Cardiac fibroblast (primary cell): ENCODE measurements at places on chromosomes 2 and 18.

GRCh38 chr18:23627321-23627720, 35.4 kb downstream of the ANKRD29 start:
- DNase-seq: peak; percentile 77

GRCh38 chr2:201157694-201158093, 25.2 kb upstream of the CASP10 start:
- DNase-seq: peak; percentile 41

GRCh38 chr18:46751882-46752281, 5.0 kb downstream of the ST8SIA5 start:
- DNase-seq: no peak

DNA sequence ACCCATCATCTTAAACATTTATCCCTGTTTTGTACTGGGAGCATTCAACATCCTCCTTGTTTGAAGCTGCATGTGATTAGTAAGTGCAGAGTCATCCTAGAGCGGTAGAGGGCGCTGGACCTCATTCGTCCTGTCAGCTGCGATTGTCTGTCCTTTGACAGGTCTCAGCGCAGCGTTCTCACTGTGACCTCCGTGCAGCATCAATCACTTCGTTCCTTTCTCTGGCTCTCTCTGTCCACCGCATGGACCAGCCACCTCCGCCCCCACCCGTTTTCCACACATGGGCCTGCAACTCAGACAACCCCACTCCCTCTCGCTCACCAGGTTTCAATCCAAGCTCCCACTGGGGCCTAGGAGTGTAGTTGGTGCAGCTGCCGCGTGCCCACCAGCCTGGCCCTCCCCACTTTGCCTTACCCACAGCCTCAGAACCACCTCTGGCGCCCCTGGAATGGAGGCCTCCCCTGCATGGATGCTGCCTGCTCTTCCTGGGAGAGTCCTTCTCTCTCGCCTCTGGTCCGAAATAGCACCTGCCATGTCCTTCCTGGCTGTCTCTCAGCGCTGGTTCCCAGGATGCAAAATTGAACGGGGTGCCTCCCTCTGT, 90.5 kb downstream of the NDUFA10 start:
- DNase-seq: peak; percentile 44

DNA sequence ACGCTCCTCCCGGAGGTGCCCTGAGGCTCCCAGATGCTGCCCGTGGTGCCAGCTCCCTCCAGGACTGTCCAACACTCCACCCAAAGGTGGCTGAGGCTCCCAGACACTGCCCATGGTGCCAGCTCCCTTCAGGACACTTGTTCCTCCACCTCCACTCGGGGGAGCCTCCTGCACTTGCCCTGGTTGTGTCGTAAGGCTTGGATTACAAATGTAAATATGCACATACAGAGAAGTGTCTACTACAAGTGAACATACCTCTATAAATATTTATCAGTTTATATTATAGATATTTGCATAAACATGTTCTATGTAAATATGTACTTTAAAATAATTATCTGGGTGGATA, 143.3 kb downstream of the PXDN start:
- no peak for DNase-seq

GRCh38 chr2:228866781-228867180, 404.3 kb downstream of the PID1 start:
- DNase-seq: no peak

DNA sequence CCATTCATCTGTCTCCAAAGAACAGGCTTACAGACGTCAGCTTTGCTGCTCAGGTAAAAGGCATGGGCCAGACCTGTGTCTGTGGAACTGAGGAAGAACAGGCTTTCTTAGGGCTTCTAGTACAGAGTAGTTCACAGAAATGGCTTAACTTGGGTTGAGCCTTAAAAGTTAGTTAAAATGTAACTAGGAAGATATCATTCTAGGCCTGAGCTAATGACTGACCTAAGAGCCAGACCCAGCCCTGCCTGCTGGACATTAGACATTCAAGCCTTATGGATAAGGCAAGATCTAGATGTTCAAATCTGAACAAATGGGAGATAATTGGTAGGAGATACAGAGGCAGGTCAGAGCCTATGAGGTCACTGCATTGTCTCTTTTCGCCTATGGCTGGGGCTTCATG, 73.9 kb upstream of the SLC14A2 start:
- DNase-seq: no peak

GRCh38 chr2:170923799-170924198, 5.3 kb upstream of the GORASP2 start:
- no peak for DNase-seq

GRCh38 chr2:175282300-175282699, 100.8 kb upstream of the ATP5MC3 start:
- peak; percentile 54 for DNase-seq

DNA sequence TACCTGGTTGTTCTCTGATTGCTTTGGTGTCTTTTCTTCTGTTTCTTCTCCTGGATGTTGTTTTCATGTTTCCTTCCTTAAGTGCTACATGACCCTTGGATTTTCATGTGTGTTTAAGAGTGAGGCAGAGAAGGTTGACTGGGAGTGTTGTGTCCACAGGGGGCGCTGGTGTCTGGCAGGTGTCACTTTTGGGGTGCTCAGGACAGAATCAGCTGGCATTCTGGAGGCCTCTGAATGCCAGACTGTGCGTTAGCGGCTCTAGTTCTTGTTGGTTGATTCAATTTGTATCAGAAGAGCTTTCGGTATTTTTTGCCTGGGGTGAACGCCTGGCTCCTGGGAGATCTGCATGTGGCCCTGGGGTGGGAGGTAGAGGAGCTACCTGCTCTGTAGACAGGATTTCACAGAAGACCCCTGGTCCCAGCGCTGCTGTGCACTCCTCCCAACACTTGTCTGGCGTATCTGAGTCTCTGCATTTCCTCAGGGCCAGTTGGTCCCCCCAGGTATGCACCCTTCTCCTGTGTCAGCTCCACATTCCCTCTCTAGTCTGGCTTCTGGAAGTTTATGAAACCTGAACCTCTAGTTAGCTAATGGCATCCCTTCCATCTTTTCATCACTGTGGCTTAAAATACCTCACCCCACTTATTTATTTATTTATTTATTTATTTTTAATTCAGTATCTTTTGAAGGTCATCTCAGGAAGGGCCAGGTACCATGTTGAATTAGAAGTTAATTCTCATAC, 1.1 kb downstream of the GREB1 start:
- no peak for DNase-seq

GRCh38 chr2:63834401-63834800, 7.3 kb upstream of the UGP2 start:
- no peak for DNase-seq

DNA sequence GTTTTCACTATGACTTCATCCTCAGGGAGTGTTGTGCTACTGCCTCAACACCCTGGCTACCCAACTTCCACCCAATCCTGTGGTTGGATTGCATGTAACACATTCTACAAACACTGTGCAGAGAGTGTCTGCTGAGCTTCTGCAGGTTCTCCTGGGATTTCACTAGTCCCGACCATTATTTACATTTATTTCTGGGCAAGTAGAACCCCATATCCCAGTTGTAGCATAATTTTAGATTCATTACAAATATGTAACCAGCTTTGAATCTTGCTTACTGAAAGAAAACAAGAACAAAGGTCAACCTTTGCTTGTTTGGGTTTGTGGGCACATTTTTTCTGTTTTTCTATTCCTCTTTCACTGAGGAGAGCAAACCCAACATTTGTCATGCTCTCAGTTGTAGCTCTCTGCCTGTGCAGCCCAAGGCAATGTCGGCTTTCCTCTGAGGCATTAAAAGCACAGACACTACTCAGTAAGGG, 2036.1 kb upstream of the LRRTM1 start:
- no peak for DNase-seq

- no peak for DNase-seq
These were observed 116.9 kb downstream of the EPHA4 start for GRCh38 chr2:221455214-221455613.

GRCh38 chr2:129884221-129884786, 95.2 kb upstream of the RAB6C start:
- no peak for DNase-seq

DNA sequence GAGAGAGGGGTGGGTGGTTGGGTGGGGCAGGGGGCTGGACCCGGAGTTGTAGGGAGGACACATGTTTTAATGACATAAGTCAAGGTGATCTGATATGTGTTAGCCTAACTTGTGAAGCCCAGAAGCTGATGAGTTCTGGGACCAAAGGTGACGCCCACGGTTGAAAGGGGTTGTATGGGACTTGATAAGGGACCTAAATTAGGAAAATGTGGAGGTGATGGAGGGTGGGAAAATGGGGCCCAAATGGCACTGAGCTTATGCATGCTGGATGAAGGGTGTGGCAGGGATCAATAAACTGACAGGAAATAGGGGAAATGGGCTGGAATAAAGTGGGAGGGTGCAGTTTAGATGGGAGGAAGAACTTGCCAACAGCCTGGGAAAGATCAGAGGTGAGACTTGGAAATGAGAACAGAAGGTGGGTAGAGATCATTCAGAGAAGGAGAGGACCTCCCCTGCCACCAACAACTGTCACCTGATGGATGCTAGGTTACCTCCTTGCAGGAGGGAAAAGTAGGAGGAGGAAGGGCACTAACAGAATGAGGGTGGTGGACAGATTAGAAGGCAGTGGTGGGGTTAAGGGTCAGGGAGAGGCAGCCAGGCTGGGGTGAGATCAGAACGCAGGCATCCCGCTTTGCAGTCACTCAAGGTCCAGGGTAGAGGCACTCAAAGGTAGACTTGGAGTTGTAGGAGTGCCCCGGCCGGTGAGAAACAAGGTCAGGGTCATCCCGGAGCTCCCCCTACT, 15.3 kb downstream of the WNT10A start:
- DNase-seq: no peak

GRCh38 chr2:47720036-47720435, 62.9 kb upstream of the MSH6 start:
- DNase-seq: peak; percentile 26
